ENCODE measurements at places on chromosomes 12 and 14.

GRCh38 chr12:130196827-130197226 lies 34.6 kb downstream of the FZD10 start:
- DNase-seq: no peak

GRCh38 chr12:93540466-93540865 lies 32.0 kb upstream of the SOCS2 start:
- no peak for DNase-seq

DNA sequence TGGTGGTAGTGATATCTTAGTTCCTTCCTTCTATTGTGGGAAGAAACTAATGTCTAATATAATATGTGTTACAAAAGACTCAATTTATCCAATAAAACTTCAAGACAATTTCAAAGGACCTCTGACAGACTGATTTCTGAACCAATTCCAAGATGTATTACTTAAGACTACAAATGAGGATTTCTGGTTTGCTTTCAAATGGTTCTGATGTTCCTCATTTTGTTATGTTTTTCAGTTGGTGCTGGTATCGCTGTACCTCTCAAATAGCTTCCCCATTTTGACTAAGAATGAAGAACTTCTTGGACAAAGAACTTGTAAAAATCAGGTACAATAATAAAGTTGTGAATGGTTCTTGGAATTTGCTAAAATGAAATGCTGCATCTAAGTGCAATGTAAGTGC lies 19.4 kb upstream of the MBIP start:
- no peak for DNase-seq

GRCh38 chr14:22073801-22074200 lies 400.2 kb upstream of the OR4E1 start:
- DNase-seq: no peak

DNA sequence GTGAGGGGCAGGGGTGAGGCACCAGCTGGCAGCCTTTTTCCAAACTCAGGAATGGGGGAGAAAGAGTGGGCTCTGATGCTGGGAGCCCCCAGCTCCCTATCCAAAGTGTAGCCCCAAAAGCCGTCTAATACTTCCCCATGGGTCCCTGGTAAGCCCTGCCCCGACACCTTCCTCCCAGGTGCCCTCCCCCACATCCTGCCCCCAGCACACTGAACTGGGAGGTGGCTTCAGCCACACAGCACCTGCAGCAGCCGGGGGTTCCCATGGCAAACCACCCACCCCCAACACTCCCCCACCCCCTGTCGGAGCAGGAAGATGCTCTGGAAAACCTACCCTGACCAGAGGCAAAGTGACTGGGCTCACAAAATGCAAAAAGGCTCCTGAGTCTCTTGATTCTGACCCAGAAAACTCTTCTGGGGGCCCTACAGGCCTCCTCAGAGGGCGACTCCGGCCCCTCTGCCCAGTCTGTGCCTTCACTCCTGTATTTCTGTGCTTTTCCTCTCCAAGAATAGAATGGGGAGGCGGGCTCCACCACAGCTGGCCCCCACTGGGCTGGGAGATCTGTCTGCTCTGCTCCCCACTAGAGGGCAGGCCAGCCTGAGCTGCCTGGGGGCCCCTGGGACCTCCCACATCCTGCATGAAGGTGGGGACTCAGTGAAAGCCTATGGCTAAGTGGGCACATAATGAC lies 81.6 kb downstream of the ITPK1 start:
- DNase-seq: no peak

DNA sequence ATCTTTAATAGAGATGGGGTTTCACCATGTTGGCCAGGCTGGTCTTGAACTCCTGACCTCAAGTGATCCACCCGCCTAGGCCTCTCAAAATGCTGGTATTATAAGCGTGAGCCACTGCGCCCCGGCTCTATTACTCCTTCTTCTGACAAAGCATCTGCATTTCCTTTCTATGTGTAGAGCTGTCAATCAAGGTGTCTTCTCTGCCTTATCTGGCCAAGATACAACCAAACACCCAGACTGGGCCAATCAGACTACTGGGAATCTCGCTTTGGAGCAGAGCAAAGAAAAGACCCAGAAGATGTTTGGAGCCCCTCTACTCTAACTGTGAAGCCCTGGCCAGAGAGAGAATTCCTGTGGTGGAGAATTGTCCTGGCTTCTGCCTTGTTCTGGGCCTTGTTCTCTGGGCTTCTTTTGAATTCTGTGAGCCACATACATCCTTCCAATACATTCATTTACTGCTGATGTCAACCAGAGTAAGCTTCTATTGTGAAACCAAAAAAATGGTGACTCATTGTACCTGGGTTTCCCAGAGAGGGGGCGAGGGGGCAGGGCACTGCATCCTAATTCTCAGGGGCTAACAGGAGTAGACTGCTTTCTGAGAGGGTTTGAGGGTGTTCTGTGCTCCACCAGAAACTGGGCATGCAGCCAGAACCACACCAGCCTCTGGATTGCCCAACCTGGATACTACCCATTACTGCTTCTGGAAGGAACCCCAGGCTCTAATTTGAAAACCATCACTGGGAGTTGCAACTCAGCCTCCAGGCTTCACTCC lies 18.8 kb upstream of the FLVCR2 start:
- DNase-seq: no peak

DNA sequence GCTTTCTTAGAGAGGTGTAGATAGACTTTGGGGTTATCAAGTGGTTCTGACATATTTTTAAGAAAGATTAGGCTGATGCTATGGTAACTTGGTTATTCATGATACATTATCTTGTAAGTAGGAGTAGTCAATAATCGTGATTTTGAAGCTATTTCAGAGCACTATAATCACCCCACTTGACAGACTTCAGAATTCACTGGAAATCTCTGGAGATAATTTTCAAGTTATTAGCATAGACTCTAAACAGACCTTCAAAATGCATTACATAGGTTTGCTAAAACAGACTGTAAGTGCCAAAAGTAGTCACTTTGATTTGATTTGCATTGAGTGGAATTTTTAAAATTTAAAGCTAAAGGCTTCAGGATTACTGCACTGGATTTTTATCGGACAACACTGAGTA lies 74.3 kb downstream of the ERGIC2 start:
- DNase-seq: no peak

- no peak for DNase-seq
Observed at GRCh38 chr14:95490138-95490509, 26.3 kb downstream of the SYNE3 start.

DNA sequence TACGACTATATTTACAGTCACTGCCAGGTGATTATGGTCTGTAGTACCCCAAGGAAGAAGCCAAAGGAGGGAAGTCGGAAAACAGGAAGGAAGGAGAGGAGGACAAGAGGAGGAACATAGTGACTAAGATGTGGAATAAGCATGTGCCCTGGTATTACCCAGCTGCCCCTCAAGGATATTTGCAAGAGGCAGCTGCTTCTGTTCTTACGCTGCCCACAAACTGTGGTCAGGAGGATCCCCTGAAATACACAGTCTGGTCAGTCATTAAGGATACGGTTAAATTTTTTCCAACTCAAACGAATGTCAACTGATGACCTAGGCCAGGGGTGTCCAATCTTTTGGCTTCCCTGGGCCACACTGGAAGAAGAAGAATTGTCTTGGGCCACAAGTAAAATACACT lies 126.5 kb downstream of the CMAS start:
- DNase-seq: no peak

DNA sequence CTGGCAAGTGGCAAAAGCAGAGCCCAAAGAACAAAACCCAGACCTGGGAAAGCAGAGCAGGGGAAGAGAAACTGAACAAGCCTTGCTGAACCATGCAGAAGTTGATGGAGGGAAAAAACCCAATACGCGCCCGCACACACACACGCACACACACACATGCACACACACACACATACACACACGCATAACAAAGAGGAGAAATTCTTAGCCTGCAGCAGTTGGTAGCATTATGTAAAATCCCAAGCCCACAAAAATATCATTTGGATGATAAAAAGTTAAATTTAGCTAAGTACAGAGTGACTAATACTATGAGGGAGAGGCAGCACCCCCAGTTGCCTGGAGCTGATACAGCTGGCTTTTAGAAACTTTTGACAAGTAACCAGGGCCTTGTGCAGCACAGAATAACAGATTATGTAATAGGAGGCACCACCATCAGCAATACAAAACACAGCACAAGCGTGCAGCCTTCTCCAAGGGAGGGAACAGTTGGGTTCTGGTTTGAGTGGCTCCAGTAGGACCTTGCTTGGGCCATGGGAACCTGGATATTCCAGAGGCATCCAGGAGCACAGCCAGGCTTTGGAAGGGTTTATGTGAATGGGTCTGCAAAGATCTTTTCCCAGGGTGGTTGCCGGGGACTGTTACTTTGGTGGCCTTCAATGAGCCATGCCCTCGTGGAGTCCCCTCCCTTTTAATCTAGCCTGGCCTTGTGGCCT lies 35.3 kb downstream of the PITPNM2 start:
- no peak for DNase-seq

DNA sequence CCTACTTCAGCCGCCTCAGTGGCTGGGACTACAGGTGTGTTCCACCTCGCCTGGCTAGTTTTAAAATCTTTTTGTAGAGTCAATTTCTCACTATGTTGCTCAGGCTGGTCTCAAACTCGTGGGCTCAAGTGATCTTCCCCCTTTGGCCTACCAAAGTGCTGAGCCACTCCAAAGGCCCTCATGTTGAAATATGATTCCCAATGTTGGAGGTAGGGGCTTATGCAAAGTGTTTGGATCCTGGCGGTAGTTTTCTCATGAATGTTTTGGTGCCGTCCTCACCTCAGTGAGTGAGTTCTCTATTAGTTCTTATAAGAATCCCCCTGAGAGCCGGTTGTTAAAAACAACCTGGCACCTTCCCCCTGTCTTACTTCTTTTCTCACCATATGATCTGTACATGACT lies 784.6 kb downstream of the TMTC2 start:
- DNase-seq: no peak

- DNase-seq: no peak
Observed at GRCh38 chr12:47903151-47903611, 1.6 kb downstream of the VDR start.

DNA sequence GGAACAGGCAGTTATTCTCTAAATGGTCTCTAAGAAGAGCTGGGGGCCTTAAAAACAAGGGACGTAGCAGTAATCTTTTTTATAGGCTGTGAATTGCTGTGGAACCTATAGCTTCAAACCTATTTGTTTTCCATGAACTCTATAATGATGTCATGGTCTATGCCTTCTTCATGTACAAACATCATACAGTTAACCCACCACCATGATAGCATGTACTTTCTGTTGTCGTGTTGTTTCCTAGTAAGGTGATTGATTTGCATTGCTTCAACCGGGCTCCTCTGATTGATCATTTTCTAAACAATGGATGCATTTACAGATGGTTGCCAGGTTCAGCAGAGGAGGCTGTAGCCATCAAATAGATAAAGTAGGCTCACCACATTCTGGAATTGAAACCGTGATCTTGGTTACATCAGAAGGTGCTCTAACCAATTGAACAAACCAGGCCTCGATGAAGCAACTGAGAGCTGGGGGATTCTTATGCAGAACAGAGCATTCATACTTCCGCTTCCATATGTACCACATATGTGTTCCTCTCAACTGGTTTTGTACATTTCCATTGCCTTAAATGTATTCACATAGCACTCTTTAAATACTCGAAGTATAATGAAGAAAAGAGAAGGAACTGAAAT lies 25.6 kb upstream of the PCNX1 start:
- DNase-seq: no peak

DNA sequence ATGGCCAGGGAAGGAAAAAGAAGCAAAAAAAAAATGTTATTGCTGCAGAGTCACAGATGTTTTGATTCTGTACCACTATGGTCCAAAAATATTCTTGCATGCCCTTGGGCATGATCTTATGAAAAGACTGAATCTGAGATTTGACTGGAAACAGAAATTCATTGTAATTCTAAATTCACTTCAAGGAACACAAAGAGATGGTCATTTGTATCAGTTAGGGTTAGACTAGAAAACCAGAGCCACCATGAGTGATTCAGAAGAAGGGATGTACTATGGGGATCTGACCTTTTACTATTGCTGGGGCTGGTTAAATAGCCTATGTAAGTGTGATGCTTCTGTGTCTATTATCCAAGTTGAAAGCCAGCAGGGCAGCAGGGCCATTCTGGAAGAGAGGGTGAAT lies 5.2 kb downstream of the TMTC1 start:
- no peak for DNase-seq

DNA sequence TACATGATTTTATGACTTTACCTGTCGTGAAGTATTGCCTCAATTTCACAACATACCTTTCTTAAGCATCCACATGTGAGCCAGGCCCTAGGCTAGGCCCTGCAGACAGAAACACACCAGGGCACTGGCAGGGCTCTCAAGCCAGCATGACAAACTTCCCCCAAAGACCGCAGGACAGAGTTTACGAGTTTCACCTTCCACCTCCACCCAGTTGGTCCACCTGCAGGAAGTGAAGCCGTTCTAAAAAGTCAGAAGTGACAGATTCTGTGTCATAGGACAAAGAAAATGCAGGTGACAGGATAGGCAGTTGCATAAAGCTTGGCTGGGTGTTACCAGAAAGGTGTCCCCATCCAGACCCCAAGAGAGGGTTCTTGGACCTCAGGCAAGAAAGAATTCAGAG lies 382.3 kb downstream of the PCNX1 start:
- no peak for DNase-seq

- DNase-seq: no peak
Observed at GRCh38 chr12:80625901-80626300, 81.5 kb upstream of the MYF6 start.

GRCh38 chr12:55955800-55956508 lies 9.9 kb downstream of the PMEL start:
- DNase-seq: no peak

DNA sequence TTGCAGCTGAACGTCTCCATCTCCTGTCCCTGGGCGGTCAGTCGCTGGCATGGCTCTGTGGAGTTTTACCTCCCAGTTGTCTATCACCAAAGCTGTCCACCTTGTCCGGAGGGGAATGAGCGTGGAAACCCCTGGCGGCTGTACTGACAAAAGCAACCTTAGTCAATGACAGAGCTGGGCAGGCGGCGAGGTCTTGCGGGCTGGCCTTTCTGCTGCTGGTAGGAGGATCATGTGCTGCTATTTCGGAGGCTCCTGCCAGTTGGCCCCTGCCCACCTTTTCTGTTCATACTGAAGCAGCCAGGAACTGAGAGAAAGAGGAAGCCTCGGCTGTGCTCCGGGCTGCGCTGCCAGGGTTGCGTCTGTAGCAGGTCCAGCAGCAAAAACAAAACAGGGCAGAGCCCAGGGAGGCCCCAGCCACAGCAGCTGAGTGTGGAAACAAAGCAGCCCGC lies 57.7 kb downstream of the HMGA2 start:
- DNase-seq: no peak

DNA sequence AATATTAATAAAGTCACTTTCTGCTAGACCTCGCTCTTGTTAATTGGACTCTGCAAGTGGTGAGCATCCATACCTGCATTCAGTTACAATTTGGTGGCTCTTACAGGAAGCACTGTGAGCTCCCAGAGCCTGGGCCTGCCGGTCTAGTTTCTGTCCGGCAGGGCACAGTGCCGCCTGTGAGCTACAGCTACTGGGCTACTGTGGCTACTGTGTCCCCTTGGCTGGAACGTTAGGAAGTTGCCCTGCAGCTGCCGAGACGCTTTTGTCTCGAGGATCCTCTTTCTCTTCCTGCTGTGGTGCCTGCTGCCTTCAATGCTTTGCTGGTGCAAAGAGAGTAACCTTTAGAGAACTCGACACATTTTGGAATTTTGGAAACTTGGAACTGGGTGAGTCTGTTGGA lies 44.6 kb upstream of the PTGDR start:
- no peak for DNase-seq

GRCh38 chr14:65359503-65359902 lies 53.0 kb upstream of the FUT8 start:
- DNase-seq: no peak
